AG04450 (cell line): ENCODE measurements at places on chromosomes 1 and 21.

GRCh38 chr1:12525311-12526181 lies 92.5 kb downstream of the DHRS3 start:
- no peak for DNase-seq

- DNase-seq: no peak
Observed at GRCh38 chr1:41520951-41521752, 36.7 kb upstream of the EDN2 start.

DNA sequence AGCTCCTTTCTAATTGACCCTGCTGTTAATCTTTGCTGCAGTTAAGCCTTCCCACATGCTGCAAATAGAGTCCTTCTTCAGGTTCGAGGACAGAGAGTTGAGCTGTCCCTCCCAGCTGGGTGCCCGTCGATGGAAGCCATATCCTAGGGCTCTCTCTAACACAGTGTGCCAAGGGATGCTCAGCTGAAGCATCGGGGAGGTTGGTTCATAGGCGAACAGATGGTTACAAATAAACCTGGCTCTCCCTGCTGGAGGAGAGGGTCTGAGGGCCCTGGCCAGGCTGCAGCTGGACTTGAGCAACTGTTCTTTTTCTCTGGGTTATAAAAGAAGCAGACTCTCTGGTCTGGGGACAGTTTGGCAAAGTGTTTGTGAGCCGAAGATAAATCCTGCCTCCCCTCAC lies 120.3 kb upstream of the C8B start:
- no peak for DNase-seq

GRCh38 chr1:85199667-85200462 lies 951 bp downstream of the SYDE2 start:
- no peak for DNase-seq

GRCh38 chr1:203685168-203685567 lies 58.5 kb downstream of the ATP2B4 start:
- no peak for DNase-seq

GRCh38 chr1:17188889-17189631 lies 15.9 kb upstream of the PADI1 start:
- DNase-seq: no peak

DNA sequence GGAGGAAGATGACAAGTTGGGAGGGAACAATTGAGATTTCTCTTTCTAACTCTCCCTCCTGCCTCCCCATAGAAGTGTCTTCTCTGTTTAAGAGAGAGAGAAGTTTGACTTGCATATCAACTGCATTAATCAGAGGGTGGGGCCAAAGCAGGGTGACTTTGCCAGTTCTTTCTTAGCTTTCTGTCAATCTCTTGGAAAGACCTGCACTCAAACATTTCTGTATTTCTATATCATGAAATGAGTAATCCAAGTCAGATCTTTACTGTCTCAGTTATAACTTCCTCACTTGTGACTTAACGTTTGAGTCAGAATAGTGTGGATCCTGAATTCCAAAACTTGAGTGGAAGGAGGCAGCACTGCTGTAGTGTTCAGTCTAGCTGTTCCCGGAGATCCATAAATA lies 180.8 kb upstream of the KCNK2 start:
- peak; percentile 6 for DNase-seq

- DNase-seq: no peak
Observed at GRCh38 chr1:29969576-29969975, 733.3 kb downstream of the PTPRU start.

DNA sequence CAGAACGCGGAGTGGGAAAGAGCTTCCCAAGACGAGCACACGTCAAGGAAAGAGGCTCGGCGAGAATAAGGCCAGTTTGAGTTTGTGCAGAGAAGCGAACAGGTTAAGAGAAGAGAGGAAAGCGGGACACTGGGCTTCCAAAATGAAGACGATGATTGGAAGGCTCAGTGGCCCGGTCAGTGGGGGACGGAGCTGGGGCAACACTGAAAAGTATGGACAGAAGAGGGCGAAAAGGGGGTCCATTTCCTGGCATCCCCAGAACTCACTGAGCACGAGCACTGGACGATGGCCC lies 258 bp downstream of the CCT3 start:
- no peak for DNase-seq

DNA sequence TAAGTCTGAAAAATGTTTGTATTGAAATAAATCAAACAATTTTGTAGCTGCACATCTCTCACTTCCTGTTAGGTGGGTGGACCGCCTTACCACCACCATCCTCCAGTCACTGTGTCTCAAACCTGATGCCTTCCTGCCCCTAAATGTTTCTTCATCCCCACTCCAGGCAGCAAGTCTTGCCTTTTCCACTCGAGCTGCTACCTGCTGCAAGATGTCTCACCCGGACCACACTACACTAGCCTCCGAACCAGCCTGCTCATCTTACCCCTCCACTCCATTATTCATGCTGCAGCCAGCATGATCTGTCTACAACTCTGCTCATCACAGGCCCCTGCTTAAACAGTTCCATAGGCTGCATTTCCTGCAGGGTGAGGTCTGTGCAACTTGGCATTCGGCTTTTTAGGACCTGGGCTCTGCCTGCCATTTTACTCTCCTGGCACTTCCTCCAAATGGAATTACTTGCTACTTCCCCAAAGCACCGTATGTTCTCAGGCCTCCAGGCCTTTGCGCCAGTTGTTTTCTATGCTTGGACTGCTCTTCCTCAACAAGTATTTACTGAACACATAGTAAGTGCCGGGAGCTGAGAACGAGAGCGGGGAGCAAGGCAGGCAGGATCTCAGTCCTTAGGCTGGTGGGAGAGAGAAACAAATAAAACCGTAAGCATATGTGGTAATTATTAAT lies 5.2 kb upstream of the SF3A3 start:
- no peak for DNase-seq

DNA sequence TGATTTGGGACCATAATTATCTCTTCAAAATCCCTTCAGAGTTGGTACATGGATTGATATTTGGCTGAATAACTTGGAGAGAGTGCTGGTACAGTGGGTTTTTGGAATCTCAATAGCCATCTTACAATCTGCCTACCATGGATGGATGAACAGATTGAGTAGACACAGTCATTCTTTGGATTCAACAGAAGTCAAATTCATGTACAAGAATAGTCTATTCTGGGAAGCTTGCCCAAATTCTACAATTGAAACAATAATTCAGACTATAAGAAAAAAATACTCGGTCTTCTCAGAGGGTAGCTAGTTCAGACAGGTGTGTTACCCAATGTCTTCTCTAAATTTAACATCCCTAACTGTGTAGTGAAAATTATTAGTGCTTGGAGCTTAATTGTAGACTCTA lies 574.0 kb downstream of the LRRIQ3 start:
- DNase-seq: no peak

DNA sequence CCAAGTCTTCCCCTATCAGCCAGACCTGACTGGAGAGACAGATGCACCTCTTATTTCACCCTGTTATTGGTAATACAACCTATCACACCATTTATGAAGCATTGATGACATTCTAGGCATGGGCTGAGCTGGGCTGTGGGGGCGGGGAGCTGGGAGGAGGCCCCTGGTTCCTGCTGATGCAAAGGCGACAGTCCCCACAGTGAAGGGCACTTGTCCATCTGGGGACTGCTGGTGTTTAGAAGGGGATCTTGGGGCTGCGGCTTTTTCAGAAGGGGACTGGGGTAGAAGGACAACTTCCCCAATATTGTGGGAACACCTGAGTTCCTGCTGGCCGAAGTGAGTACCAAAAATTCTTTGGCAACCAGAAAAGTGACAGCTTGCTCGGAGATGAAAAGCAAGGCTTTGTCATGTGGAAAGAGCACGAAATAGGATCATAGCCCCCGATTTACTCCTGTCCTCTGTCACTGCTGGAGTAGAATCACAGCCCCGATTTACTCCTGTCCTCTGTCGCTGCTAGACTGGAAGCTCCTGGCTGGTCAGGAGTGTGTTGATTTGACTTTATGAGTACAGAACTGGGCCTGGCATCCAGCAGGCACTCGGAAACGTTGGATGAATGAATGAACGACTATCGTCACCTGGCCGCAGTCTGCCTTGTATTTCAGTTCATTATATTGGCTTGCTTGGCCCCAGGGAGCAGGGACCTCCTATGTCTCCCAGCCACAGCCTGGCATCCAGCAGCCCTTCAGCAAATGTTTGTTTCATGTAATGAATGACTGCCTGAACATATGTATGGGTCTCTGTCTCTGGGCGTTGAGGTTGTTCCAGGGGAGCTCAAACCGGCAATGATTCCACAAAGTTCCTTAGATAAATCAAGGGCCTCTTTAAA lies 16.5 kb upstream of the ETV3L start:
- no peak for DNase-seq

DNA sequence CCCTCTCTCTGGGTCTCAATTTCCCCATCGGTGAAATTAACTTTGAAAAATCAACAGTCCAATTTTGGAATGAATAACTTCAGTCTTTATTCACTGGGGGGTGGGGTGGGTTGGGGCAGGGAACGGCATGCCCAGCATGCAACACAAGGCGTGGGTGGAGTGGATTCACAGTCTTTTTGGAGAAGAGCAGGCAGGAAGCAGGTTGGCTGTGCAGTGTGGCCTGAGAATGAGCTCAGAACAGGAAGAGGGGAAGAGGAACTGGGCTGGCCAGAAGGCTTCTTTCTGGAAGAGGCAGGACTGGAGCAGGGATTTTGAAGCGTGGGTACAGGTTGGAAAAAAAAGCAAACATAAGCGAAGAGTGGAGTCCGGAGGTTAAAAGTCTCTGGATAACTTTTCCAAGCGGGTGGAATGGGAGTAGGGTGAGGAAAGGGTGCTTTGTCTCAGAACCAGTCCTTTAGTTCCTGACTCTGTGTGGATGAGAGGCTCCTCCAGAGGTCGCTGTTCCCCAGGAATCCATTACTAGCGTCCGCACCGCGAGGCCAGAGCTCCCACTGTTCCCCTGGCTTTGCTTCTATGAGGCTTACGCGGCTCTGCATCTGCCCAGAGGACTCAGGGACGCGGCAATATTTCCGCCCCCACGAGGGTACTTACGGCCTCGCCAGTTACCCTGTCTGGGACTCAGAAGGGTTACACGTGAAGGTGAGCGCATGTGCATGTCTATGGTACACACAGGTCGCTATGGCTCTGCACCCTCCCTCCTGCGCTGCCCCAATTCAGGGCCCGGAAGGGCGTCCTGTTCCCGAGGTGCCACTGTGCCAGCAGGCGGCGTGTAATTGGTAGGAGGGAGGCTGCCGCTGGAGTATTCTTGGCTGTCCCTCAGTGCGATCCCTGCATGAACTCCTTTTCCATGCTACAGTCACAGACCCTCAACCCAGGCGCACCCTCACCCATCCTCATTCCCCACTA lies 5.5 kb upstream of the FOXD2 start:
- no peak for DNase-seq

- no peak for DNase-seq
Observed at GRCh38 chr1:47235241-47235681, 3.2 kb upstream of the TAL1 start.

DNA sequence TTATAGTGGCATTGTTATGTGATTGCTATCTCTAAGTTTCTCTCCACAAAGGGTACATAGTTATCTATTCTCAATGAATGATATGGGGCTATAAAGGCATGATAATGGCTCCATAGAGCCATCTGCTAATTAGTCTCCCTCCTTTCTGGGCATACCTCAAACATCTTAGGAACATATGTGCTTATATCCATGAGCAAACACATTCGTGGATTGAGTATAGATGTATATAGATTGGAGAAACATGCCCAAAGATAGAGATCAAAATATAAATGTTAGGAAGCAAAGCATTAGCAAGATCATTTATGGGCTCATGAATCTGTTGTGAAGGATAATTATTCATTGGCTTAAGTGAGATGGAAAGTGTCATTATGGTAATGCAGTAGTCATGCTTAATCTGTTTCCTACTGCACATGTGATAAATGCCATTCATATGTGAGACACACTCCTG lies 155.8 kb upstream of the UBE2U start:
- DNase-seq: no peak

- no peak for DNase-seq
Observed at GRCh38 chr1:67103548-67103947, 31.2 kb downstream of the C1orf141 start.

DNA sequence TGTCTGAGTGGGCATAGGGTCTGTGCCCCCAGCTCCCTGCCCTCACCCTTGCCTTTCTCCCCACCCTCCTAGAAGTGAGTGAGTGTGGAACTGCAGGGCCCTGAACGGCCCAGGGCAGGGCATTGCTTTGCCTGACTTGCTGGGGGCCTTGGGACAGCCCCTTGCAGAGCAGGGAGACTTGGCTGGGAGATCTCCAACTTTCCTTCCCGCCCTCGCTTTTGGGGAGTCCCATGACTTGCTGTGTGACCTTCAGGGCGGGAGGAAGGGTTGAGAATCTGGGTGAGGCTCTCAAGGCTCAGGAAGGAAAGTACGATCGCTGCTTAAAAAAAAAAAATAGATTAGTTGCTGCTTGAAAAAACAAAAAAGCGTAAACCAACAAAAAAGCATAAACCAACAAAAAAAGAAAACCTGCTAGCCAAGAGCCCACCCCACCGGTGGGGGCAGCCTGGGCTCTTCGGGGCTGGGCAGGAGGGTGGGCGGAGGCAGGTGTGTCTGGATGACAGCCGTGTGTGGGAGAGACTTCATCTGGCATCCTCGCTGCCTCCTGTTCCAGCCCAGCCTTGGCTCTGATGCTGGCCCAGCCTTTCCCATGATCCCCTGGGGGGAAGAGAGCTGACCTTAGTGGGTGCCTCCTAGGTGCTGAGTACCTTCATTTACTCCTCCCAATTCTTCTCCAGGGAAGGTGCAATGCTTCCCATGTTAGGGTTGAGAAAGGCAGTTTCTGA lies 6.5 kb downstream of the NBL1 start:
- DNase-seq: no peak

DNA sequence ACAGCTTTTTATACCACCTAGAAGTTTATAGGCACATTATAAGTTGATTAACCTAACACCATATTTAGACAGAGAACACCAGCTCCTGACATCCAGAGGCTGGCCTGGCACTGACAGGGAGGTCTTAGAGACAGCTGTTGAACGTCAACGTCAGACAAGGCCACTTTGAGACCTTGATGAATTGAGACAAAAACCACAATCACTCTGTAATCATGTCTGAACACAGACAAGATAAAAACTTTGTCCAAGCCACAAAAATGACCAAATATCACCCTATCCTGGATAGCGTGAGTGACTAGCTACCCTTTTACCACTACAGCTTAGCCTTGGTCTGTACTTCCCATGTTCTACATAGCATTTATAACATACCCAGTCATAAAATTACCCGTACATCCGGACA lies 403.6 kb upstream of the CHRM3 start:
- no peak for DNase-seq

DNA sequence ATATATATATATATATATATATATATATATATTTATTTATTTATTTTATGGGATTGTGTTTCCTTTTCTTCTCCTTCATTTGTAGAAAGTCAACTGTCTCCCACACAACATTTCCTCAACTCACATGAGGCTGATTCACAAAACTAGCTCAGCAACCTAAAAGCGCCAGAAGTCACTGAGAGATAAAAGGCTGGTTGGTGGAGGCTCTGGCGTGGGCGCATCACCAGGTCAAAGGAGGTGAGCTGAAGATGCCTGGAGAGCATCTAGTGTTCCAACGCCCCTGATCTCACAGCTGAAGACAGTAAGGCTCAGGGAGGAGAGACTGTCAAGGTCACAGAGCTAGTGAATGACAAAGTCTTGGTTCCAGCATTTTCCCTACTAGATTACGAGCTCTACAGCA lies 78.0 kb downstream of the HLCS start:
- no peak for DNase-seq
